ENCODE measurements at places on chromosomes 3 and 15.

DNA sequence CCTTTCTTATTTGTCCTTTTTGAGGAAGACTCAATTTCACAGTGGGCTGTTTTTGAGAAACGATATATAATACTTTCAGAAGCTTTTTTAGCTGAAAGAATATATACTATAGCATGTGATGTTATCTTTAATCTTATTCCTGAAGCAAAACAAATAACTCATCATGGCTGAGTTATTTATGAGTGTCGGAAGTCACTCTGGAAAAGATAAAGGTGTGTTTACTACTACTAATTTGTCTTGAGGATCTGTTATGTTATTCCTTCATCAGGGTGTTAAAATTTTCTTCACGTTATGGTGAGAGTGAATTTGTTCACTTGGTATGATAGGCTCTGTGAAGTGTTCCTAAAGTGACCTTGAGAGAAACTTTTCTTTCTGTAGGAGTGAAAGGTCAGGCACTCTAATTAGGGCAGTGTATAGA, 4.7 kb downstream of the TCF12 start:
- no peak for DNase-seq

- peak; percentile 74 for DNase-seq
Measured at GRCh38 chr15:63396152-63396928, 14.7 kb upstream of the CA12 start.

DNA sequence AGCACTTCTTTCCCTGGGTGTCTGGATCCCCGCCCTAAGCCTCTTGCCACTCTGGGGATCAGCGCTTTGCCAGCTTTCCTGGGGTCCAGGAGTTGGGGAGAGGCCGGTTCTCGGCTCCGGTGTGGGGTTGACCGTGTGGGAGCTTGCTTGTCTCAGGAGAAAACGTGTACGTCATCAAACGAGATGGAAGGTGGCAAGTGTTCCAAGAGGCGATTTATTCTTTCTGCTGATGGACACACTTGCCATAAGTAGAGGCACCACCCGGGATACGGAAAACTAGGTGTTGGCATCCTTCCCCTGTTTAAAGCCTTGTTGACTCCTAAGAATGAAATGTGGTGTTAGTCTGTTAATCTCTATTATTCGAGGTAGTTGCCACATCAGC, 295 bp downstream of the ZWILCH start:
- no peak for DNase-seq

- no peak for DNase-seq
Measured at GRCh38 chr3:191383124-191383523, 52.8 kb upstream of the UTS2B start.

DNA sequence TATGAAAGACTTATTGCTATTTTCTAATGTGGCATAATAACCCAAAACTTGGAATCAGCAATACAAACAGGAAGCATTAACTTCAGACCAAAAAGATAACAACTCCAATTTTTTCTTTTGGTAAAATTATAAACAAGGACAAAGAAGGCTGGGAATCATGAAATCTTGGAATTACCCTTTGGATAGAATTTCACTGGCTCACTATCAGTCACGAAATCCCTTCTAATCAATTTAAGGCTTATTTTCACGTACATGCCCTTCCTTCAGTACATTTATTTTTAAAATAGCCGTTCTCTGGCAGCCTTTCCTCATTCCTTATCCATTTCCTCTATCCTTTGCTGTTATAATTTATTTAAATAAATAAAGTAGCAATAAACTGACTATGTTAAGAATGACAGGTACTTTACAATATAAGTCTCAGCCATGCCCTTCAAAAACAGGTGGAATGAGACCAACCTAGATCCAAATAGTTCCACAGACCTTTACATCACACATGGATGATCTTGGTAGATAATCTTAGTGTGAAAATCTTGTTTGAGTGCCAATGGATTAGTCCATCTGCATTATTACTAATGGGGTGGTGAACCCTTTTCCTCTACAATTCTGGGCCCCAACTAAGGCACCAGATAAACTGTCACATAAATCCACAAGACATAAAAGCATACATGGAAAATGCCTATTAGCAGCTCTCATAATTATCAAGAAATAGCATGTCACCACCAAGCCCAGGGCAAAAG, 38.9 kb downstream of the ABI3BP start:
- DNase-seq, result no peak

Data from NCI-H524 (cell line).